ENCODE measurements at places on chromosomes 1 and 21.

DNA sequence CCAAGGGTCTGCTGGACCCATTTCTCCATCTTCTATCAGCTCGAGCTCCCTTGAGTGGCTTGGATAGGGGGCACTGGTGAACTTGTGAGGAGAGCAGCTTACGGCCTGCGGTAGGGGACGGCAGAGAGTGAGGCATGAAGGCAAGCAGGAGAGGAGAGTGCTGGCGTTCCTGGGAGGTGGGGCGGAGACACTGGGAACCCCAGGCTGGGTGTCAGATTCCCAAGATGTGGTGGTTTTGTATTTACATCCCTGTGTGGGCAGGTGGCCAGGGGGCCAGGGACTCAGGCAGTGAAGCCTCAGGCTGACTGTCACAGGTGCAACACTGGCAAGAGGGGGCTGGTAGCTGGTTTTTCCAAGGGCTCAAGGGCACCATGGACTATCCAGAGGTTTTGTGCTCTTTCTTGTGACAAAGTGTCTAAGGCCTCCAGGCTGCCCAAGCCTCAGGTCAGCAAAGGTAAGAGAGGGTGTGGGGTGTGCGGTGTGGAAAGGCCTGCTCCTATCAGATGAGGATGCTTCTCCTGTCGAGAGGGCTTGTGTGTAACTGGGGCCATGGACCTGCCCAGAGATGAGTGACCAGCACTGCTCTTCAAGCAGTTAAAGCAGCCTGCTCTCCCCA is 45.1 kb upstream of the ROR1 start:
- DNase-seq, result no peak

- no peak for DNase-seq
Observed at GRCh38 chr1:50048791-50049190, 25.0 kb upstream of the AGBL4 start.

DNA sequence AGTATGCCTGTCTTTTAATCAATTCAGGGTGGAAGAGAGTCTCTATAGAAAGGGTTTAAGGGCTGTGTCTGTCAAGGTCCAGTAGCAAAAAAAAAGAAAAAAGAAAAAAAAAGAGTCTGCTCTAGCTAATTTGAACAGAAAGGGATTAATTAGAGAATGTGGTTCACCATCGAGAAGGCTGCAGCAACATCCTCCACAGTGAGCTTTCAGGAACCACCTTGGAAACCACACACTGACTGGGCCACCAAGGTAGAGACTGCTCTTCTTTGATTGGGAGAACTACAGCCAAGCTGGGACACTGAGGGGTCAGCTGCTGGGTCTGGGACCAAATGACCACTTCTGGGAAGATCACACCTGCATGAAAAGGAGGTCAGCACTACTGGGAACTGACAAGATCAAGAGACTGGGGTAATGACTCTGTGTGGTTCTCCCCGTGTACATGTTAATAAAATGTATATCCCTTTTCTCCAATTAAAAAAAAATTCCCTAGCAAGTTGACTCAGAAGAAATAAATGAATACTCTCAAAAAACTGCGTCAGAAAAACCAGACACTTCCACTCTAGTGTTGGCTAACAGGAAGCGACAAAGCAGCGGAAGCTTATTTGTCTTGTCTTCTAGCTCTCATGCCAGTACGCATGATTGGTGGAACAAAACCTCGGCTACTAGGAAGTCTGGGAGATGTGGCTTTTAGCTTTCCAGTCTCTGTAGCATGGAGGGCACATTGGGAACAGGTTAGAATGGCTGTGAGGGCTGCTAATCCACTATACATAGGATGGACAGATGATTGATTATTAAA is 60.0 kb upstream of the IVNS1ABP start:
- DNase-seq, result no peak

GRCh38 chr1:227766015-227766634 is 30.9 kb downstream of the SNAP47 start:
- DNase-seq, result peak; percentile 65

DNA sequence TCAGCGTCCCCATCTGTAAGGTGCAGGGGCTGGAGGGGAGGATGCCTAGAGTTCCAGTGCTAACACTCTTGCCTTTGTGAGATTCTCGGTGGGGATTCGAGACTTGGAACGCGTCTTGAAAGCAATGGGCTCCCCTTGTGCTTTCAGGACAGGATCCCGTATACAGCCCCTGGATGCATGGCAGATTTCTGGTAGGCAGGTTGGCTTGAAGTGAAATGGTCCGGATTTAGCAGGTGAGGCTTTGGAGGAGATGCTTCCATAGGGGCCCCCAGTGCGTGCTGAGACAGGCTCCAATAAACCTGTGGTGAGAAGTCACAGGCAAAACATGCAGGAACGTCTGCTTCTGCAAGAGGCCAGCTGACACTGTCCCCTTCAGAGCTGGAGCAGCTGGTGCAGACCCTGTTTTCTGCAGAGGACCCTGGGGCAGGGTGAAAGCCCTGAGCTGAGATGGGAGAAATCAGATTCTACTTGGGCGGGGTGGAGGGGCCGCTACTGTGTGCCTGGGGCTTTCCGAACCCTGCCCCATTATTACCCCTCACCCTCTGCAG is 270.4 kb downstream of the PTPRU start:
- DNase-seq, result no peak

- no peak for DNase-seq
Observed at GRCh38 chr1:234689236-234689635, 79.3 kb upstream of the IRF2BP2 start.

DNA sequence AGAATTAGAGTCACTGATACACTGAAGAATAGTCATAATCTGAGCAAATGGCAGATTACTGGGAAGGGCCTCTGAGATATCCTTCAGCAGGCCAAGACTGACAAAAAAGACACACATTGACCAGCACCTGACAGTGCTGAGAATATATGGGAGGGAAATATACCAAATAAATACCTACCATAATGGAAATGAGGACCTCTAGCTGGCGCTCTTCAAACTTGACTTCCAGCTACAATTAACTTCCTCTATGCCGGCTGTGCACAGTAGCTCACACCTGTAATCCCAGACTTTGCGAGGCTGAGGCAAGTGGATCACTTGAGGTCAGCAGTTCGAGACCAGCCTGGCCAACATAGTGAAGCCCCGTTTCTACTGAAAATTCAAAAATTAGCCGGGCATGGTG is 69.5 kb downstream of the NPHS2 start:
- DNase-seq, result no peak

DNA sequence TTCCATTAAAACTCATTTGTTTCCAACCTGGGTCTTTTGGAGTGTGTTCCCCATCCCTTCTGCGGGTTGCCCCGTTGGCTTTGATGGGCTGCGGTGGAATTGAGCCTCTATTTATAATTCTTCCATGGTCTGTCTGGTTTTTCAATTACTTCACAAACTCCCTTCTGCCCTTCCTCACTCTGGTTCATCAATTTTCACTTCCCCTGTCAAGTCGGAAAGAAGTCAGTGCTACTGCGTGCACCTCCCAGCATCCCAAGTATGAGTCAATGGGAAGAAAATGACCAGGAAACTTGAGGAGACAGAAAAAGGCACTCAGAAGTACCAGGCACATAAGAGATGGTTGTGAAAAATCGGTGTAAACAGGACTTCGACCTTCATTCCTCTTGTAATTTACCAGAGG is 126.2 kb downstream of the KAZN start:
- no peak for DNase-seq

GRCh38 chr1:920521-920920 is 3.2 kb upstream of the SAMD11 start:
- no peak for DNase-seq

GRCh38 chr1:57820356-57821095 is 396.7 kb upstream of the DAB1 start:
- DNase-seq, result no peak

GRCh38 chr1:236880209-236880608 is 85.1 kb downstream of the MTR start:
- DNase-seq, result no peak

DNA sequence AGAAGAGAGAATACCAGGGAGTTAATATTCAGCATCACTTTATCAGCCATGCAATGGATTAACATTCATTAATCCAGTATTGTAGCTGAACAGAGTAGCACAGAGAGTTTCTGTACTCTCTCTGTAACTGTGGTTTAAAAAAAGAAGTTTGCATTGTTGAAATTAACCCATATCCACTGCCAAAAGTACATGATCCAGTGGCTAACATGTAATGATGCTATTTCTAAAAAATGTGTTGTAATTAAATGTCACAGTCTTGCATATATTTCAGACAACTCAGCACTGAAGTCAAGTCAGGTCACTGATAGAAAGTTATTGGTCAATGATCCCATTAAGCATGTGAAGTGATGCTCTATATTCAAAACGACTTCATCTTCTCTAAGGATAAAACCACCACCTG is 141.3 kb downstream of the NRIP1 start:
- no peak for DNase-seq

DNA sequence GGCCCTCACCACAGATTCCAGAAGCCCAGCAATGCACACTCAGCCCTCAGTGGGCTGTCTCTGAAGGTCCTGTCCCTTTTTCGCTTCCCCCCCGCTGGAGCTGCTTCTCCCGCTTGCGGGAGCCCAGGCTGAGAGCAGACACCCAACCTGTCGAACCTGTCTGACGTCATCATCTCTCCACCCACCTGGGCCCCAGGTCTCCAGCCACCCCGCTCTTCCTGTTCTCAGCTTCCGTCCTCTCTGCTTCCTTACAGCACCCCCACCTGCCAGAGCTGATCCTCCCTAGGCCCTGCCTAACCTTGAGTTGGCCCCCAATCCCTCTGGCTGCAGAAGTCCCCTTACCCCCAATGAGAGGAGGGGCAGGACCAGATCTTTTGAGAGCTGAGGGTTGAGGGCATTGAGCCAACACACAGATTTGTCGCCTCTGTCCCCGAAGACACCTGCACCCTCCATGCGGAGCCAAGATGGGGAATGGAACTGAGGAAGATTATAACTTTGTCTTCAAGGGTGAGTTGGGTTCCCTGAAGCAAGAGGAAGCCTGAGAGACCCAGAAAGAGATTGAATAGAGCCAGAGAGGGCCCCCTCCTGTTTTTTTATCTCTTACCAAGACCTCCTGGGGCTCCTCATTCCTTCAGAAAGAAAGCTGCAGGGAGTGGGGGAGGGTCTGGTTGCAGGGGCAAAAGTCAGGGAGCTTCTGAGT is at the start of gene RAB25:
Gene RAB25, plus strand, starts transcription at position 224 of the 700 bp plus-strand sequence. Its CDS starts 241 bp downstream, at position 465.
- no peak for DNase-seq

- DNase-seq, result no peak
Observed at GRCh38 chr1:111720274-111720976, 18.8 kb downstream of the INKA2 start.

GRCh38 chr1:211731456-211732292 is 56.3 kb upstream of the NEK2 start:
- DNase-seq, result no peak

GRCh38 chr1:114008993-114009392 is 29.7 kb downstream of the OLFML3 start:
- DNase-seq, result no peak

DNA sequence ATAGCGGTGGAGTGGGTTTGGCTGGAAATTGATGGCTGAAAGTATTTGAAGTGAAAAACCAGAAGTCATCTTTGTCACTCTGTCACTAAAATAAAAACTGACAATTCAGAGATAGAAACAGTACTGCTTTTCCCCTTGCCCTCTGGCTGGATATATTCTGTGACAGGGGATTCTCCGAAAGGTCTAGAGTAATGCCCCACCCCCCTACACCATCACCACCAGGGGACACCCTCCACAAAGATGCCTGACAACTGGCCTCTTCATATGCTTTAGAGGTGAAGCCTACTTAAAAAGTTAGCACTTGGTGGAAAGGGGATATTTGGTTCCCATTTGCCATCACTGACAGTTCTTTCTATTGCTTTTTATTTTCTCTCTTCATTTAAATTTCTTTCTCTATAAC is 73.5 kb downstream of the SGIP1 start:
- DNase-seq, result no peak

DNA sequence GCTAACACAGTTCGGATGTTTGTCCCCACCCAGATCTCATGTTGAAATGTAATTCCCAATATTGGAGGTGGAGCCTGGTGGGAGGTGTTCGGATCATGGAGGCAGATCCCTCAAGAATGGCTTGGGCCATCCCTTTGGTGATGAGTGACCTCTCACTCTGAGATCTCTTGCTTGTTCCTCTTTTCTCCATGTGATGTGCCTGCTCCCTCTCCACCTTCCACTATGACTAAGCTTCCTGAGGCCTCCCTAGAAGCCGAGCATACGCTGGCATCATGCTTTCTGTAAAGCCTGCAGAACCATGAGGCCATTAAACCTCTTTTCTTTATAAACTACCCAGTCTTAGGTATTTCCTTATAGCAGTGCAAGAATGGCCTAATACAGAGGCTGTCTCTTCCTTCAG is 8.1 kb upstream of the PLA2G5 start:
- no peak for DNase-seq

- peak; percentile 19 for DNase-seq
Observed at GRCh38 chr1:6646499-6647148, 22.0 kb downstream of the THAP3 start.

GRCh38 chr1:44326821-44327465 is 28.1 kb downstream of the ERI3 start:
- DNase-seq, result no peak

DNA sequence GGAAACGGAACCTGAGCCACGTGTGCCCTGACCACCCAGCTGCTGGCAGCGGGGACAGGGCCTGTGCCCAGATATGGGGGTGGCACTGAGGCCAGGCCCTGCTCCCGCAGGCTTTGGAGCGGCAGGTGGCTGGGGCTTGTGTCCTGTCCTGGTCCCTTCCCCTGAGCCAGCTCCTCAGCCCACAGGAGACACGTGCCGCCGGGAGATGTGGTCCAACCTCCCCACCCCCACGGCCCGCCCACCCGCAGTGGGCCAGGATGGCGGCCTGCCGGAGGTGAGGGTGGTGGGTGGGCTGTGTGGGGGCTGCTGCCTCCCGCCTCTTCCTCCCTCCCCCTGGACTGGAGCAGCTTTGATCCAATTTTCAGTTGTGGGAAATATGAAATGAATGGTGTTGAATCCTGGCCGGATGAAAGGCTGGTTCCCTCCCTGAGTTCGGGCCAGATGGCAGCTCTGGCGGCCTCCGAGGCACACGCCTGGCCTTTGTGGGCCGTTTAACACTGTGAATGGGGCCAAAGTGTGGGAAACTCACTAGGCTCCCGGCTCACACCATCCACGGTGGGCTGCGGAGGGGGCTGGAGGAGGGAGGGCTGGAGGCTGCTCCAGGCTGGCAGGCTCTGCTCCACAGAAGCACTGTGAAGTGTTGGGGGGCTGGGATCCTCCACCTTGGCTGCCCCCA is 2.6 kb upstream of the HES5 start:
- DNase-seq, result no peak

DNA sequence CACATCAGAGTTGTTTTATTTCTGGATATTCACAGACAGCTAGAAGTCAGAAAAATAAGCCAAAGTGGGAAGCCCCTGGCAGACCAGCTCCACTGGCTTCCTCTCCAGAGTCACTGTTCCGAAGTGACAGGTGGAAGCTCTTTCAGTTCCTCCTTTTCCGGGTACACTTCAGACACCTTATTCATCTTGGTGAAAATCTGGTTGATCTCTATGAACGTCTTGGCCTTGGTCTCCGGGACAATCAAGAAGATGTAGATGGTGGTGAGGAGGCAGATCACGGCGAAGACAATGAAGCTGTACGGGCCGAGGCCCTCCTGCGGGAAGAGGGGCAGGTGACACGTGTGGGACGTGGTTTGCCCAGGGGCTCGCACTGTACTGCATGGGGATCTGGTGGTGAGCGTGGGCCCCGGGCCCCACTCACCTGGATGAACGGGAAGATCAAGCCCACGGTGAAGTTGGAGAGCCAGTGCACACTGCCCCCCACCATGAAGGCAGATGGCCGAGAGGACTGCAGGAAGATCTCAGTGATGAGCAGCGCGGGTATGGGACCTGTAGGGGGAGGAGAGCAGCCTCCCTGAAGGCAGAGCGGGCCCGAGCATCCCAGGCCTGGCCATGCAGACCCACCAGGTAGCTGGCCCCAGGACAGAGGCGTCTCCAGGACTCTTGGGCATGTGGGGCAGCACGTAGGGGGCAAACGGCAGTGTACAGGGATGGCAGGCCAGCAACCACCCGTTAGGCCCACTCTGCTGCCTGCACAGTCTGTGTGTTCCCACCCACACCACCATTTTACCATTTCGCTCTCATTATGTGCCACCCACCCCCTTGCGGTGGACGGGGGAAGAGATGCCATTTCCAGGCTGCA is 11.5 kb upstream of the SLC2A7 start:
- DNase-seq, result no peak
